ENCODE measurements at places on chromosomes 1 and 21.

DNA sequence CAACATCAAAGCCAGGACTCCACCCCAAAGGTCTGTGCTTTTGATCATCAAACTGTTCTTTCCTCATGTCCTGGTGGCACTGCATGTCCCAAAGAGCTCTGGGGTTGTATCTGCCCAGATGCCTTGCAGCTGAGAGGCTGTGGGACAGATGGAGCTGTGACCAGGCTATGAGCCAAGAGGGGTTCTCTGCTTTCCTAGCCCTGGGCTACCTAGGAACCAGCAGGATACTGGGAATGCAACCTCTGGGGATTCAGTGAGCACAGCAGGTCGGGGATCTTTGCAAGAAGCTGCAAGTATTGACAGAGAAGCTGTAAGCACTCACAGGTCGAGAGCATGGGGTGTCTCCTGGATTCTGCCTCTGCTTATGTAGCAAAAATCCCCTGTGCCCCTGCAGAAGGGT, 186.6 kb downstream of the GRIK3 start:
- DNase-seq: no peak

DNA sequence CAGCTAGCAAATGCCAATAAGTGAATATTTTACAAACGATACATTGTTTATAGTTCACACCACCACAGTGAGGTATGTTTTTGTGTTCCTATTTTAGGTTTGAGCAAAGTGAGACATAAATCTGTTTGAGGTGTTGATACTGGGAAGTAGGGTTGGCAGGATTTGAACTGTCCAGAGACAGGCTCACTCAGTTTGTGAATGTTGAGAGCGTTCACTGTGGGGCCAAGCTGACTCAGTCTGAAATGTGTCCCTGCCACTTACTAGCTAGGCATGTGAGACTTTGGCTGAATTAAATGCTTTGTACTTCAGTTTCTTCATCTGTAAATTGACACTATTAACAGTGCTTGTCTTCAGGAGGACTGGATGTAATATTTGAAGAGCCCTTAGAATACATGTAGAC, 35.1 kb downstream of the DIRAS3 start:
- DNase-seq: no peak

DNA sequence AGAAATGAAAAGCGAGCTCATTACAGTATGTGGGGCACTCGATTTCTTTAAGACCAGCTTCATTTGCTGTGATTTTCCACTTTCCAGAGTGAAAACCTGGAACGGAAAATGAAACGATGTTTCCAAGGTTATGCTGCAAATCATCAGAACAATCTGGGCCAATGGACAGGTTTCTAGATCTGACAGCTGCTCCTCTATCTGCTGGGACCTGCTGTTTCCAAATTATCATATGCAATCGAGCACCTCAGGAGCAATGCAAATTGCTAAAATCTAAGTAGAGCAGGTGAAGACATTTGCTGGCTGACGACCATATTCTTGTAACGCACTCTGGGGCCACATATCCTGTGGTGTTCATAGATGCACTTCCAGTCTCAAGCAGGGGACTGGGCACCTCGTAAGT, 39.7 kb upstream of the TIAM1 start:
- no peak for DNase-seq

DNA sequence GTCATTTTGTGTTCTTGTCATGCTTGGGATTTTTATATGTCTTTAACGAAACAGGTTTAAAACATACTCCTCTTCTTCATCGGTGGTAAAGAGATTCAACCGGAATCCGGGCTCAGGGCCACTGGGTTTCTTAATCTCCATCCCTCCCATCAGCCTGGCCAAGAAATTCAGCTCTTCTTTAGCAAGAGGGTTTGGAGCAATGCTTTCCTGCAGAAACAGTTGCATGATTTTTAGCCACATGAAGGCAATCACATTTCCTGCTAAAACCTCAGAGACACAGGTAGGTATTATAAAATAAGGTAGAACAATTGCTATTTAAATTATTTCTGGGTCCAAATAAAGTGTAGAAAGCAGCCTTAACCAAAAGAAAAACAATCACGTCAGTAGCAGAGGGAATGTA, 22.7 kb upstream of the LSM10 start:
- no peak for DNase-seq

- DNase-seq: no peak
Observed at GRCh38 chr1:29502911-29503840, 266.9 kb downstream of the PTPRU start.

DNA sequence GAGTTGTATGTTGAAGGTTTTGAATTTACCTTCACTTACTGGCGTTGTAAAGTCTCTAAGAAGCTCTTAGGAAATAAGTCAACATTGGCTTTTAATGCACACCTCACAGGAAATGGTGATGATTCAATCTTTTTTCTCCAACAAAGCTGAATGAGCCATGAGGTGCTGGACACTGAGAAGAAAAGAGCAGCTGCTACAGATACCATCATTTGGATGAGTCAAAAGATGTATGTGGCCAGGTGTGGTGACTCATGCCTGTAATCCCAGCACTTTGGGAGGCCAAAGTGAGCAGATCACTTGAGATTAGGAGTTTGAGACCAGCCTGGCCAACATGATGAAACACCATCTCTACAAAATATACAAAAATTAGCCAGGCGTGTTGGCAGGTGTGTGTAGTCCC, 3.3 kb upstream of the IL23R start:
- DNase-seq: no peak

- DNase-seq: no peak
Observed at GRCh38 chr1:171739656-171740055, 2.2 kb downstream of the VAMP4 start.

DNA sequence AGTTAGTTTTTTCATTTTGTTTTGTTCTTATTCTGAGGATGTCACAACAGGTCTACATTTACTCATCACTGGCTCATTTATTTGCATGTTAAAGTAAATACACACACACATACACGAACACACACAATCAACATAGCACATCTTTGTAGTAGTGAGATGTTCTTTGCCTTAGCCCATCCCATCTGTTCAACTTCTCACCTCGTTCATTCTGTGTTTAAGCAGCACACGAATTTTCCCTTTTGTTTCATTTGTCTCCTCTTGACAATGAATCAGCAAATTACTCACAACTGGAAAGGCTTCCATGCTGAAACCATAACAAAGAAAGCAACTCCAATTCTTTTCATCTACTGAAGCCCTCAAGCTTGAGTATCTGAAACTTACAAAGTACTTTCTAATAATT, 133.3 kb upstream of the CHRM3 start:
- DNase-seq: no peak

DNA sequence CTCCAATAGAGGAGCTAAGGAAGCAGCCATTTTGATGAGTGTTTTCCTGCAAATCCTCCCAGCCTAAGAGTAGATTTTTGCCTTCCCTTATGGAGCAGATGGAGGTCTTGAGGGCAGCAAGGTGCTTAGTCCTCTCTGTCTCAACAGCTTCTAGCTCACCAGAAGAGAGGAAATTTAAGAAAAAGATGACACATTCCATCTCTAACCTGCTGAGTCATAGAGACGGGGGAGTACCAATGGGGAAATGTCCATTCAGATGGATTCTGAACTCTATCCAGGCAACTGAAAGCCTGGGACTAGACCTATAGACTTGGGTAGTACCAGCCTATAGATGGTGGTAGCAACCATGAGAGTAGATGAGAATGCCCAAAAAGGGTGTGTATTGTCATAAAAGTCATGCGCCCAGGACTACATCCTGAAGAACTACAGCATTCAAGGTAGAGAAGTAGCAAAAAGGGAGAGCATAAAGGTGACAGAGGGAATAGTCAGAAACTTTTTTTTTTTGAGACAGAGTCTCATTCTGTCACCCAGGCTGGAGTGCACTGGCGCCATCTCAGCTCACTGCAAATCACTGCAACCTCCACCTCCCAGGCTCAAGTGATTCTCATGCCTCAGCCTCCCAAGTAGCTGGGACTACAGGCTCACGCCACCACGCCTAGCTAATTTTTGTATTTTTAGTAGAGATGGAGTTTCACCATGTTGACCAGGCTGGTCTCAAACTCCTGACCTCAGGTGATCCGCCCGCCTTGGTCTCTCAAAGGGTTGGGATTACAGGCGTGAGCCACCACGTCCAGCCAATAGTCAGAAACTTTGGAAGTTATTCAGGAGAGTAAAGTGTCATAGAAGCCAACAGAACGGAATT, 10.7 kb upstream of the ELOA start:
- no peak for DNase-seq

DNA sequence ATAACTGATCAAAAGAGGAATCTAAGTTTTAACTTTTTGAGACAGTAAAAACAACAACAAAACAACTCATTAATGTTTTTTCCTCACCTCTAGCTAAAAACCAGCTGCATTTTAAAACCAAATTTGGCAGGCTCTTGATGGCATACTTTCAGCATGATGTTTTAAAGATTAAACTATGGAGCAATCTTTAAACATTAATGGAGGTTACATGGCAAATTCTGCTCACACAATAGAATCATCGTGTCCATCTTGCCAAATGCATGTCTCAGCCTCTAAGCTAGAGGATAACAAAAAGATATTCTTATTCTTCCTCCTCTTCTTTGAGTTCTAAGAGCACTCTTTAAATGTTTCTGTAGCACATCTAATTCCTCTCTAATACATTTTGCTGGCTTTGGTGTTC, 579.8 kb upstream of the PKN2 start:
- DNase-seq: no peak

- no peak for DNase-seq
Observed at GRCh38 chr1:209686322-209686721, 11.1 kb downstream of the G0S2 start.

DNA sequence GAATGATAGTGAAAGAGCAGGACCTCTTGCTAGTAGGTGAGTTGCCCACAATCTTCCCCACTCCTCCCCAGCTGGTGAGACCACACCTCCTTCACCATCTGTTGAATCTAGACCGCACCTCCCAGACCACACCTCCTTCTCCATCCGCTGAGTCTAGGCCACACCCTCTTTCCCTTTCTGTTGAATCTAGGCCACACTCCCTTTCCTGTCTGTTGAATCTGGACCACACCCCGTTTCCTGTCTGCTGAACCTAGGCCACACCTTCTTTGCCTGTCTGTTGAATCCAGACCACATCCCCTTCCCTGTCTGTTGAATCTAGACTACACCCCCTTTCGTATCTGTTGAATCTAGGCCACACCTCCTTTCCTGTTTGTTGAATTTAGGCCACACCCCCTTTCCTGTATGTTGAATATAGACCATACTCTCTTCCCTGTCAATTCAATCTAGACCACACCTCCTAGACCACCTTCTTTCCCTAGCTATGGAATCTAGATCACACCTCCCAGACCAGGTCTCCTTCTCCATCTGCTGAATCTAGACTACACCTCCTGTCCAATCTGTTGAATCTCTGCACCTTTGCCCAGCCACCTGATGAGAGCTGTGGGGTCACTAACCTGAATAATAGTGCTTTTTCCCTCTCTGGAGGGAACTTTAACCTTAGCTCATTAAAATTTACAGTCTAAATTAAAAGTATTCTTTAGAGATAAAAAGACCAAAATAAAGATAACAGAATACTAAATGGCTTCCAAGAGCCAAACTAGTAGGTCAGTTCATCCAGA, 116.3 kb downstream of the DAB1 start:
- DNase-seq: peak; percentile 20

DNA sequence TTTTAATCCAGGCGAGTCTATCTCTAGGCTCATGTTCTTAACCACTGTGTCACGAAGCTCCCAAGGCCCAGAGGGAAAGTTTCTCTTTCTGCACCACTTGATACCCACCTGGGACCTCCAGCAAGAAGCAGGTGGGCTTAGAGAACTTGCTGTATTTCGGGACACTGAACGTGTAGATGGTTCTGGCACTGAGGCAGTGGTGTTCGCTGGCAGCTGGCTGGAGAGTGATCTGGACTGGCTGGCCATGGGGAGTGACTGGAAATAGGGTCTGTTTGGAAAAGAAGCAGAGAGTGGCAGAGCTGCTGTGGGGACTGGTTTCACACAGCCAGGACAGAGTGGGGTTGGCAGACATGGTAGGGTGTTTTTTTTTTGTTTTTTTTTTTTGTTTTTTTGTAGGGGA, 16.4 kb upstream of the IL22RA1 start:
- DNase-seq: no peak

DNA sequence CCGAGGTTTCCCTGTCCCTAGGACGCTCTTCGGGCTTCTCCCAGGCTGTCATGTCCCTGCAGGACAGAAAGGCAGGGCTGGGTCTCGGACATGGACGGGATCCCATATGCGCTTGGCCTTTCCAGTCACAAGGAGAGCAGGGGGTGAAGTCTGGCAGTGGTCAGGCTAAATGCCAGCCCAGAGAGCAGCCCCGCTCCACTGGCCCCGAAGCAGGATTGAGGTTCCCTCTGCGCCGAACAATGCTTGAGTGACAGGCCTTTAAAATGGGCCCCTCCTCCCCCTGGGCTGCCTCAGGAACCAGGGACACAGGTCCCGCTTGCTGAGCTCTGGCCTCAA, 12.7 kb downstream of the DRAXIN start:
- DNase-seq: no peak

- DNase-seq: no peak
Observed at GRCh38 chr21:45847870-45848269, 133.7 kb upstream of the COL6A1 start.

DNA sequence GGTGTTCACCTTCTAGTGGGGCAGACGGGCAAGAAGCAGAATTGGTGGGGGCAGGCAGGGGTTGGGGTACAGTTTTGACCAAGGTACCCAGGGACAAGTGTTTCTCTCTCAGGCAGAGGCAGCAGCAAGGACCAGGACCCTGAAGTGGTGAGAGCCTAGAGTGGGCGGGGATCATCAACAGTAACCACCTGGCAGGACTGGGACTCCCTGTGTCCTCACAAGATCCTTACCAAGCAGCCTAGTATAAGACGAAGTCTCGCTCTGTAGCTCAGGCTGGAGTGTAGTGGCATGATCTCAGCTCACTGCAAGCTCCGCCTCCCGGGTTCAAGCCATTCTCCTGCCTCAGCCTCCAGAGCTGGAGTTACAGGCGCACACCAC, 3.2 kb upstream of the NADK start:
- DNase-seq: no peak

- peak; percentile 15 for DNase-seq
Observed at GRCh38 chr1:181062836-181063428, 25.6 kb upstream of the IER5 start.

DNA sequence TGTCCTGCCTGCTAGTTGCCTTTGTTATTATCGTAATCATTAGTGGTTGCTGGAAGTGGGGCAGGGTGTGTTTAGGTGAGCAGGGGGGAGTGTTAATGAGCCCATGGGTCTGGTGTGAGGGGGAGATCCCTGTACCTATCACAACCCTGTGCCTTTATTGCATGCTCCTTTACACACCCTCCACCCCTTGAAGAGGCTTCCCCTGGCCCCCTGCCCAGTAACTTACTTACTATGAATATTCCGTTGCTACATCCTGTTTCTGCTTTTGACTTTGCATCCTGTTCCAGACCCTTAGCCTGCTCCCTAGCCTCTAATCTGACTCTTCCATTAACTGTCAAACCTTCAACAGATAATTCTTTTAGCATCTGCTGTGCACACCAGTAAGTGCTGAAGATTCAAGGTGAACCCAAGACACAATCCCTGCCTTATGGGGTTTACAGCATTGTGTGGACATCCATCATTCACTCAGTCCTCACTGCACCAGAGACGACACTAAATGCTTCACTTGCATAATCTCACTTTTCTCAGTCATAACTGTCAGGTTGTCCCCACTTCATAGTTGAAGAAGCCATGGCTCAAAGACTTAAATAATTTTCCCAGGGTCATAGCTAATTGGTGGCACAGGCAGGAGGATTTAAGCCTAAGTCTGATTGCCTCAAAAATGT, 47.9 kb downstream of the CDC7 start:
- DNase-seq: no peak
